ENCODE measurements at places on chromosomes 4 and X.

GRCh38 chr4:29309050-29309449, 1411.1 kb upstream of the PCDH7 start:
- no peaks in the 10 kb centered on the region for H3K4me1 ChIP-seq
- H3K4me3 ChIP-seq: no peak overlapping the region
- DNase-seq: no peak
- H3K36me3 ChIP-seq: no peaks in the 10 kb centered on the region
- H3K27ac ChIP-seq: no peak overlapping the region

DNA sequence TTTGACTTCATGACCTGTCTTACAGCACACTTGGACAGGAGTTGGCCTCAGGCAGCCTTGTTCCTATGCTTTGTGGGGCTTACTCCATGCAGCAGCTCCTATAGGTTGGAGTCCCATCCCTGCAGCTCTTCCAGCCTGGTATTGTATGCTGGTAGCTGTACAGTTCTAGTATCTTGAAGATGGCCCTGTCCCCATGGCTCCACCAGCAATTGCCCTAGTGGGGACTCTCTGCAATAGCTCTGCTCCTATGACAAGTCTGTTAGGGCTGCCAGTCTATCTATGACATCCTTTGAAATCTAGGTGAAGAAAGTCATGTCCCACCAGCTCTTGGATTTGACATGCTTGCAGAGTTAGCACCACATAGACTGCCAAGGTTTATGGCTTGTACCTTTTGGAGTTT, 252.6 kb downstream of the ANTXR2 start:
- H3K27ac ChIP-seq: no peak overlapping the region
- H3K4me1 ChIP-seq: no peaks in the 10 kb centered on the region
- no peaks in the 10 kb centered on the region for H3K36me3 ChIP-seq
- no peaks in the 10 kb centered on the region for H3K27me3 ChIP-seq

GRCh38 chr4:47391256-47391655, 72.2 kb downstream of the COMMD8 start:
- no peaks in the 10 kb centered on the region for H3K27me3 ChIP-seq
- DNase-seq: no peak
- H3K4me1 ChIP-seq: no peaks in the 10 kb centered on the region
- H3K27ac ChIP-seq: no peak overlapping the region

DNA sequence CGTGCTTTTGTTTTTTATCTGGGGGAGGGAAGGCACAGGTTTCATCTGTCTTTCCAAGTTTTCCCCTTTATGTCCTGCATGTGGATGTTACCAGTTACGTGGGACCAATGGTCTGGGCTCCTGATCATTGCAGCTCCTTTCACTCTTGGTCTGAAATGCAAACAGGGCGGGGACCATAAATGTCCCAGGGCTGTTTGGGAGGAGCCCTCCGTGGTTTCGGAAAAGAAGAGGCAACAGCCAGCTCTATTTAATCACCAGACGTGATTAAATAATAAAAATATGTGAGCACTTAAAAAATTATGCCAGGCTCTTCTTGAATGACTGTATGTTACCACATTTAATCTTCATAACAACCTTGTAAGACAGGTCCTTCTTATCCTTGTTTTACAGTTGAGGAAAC, 30.8 kb upstream of the C1GALT1C1 start:
- no peaks in the 10 kb centered on the region for H3K4me1 ChIP-seq
- no peak overlapping the region for H3K27ac ChIP-seq
- H3K27me3 ChIP-seq: no peaks in the 10 kb centered on the region
- H3K36me3 ChIP-seq: no peaks in the 10 kb centered on the region
- H3K4me3 ChIP-seq: no peak overlapping the region

DNA sequence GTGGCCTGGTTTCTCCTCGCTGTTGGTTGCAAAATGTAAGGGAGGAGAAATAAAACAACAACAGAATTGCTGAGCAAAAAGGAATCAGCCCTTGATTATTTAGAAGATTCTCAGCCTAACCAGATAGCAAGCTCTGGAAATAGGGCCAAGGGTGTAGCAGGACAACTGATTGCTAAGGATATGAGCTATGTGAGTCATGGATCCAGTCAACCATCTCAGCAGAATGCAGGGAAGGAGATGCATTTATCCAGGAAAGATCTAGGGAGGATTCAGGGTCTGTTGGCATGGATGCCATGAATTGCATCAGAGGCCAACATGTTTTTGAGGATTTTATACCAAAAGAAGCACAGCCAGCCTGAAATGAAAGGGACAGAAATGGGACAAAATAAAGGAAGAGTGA, 2.2 kb upstream of the XAGE3 start:
- H3K27me3 ChIP-seq: no peaks in the 10 kb centered on the region
- DNase-seq: no peak
- no peaks in the 10 kb centered on the region for H3K36me3 ChIP-seq
- no peaks in the 10 kb centered on the region for H3K4me1 ChIP-seq
- H3K4me3 ChIP-seq: no peak overlapping the region

DNA sequence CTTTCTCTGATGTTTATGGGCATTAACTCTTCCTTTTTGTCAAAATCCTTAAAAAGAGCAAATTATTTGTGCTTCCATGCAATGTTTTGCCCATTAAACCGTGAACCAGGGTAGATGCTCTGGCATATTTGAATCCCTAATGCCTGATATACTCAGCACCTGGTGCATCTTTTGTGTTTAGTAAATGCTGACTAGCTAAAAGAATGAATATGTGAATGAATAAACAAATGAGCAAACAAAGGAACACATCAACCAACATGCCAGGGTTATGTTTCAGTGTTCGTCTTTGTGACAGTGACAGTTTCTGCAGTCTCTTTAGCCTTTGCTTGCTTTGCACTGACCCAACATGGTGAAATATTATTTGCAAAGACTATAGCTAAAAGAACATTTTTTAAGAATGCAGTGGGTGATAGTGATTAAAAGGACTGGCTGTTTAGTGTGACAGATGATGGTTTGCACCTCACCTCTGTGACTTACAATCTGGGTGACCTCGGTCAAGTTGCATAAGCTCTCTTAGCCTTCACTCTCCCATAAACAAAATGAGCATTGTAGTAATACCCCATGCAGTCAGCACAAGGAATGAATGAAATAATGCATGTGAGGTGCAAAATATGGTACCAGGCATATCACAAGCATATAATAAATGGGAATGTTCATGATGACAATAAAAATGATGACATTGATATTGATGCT, 29.5 kb downstream of the SMPX start:
- H3K27me3 ChIP-seq: no peaks in the 10 kb centered on the region
- H3K27ac ChIP-seq: peak overlapping the region; percentile 55
- DNase-seq: no peak
- peaks cover 43% of the 10 kb centered on the region for H3K4me1 ChIP-seq
- no peak overlapping the region for H3K4me3 ChIP-seq

GRCh38 chrX:17174671-17175070, 200.3 kb upstream of the NHS start:
- DNase-seq: no peak
- H3K4me1 ChIP-seq: no peaks in the 10 kb centered on the region
- H3K27me3 ChIP-seq: no peaks in the 10 kb centered on the region
- H3K36me3 ChIP-seq: no peaks in the 10 kb centered on the region

GRCh38 chrX:7841084-7841805, 1.7 kb upstream of the VCX start:
- no peaks in the 10 kb centered on the region for H3K4me1 ChIP-seq
- no peaks in the 10 kb centered on the region for H3K27me3 ChIP-seq
- no peaks in the 10 kb centered on the region for H3K36me3 ChIP-seq

DNA sequence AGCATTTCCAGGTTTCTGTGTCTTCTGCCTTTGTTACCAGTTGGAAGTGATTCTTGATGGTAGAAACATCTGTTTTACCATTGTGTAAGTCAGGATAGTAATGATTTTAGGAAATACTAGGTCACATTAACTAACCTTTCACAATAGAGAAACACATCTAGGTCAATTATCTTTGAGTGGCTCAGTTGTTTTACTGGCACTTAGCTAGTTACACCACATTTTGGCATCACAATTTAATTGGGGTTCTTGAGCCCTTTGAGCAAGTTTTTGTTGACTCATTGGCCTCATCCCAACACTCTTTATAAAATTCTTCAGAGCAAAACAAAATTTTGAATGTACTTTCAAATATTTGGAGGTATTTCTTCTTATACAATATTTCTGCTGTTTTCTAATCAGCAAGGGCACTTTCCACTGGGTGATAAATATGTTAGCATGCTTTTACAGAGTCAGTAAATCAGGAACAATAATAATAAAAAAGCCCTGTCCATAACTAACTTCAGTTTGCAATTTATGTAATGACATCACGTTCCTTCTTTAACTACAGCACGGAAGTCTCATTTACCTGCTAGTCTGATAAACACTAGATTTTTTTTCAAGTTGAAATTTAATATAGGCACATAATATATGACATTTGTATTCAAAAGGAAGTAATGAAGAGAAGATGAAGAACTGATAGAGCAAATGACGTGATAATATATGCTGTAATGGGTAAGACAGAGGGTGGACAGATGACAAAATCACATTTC, 64.8 kb upstream of the GK2 start:
- no peaks in the 10 kb centered on the region for H3K27me3 ChIP-seq
- no peaks in the 10 kb centered on the region for H3K36me3 ChIP-seq
- H3K4me3 ChIP-seq: no peak overlapping the region
- no peaks in the 10 kb centered on the region for H3K4me1 ChIP-seq
- no peak overlapping the region for H3K27ac ChIP-seq

DNA sequence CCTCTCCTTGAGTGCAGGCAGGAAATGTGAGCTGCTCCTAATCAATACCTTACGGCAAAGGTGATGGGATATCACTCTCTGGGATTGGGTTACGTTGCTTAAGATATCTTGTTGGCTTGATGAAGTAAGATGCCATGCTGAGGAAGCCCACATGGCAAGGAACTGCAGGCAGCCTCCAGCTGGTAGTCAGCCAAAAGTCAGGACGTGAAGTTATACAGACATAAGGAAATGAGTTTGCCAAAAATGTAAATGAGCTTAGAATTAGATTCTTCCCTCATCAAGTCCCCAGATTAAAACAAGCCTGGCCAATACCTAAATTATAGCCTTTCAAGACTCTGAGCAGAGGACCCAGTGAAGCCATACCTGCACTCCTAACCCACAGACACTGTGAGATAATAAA, 155.0 kb downstream of the QDPR start:
- H3K4me1 ChIP-seq: no peaks in the 10 kb centered on the region
- no peaks in the 10 kb centered on the region for H3K36me3 ChIP-seq
- no peak for DNase-seq
- no peaks in the 10 kb centered on the region for H3K27me3 ChIP-seq

GRCh38 chrX:100830547-100830946, 10.4 kb downstream of the CSTF2 start:
- no peaks in the 10 kb centered on the region for H3K36me3 ChIP-seq
- H3K4me3 ChIP-seq: no peak overlapping the region
- H3K4me1 ChIP-seq: no peaks in the 10 kb centered on the region

DNA sequence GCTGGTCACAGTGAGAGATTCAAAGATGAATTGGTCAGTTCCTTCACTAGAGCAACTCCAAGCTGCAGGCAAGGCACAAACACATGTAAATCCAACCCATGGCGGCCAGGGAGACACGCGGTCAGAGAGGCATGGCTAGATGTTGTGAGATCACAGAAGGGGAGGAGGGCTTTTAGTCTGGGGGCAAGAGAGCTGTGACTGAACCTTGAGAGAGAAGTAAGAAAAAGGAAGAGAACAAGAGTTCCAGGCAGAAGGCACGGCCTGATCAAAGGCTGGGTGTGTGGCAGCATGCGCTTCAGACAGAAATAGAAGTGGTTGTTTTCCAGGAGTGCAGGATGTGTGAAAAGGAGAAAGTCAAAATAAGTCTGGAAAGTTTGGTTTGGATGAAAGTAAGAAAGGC, 15.9 kb downstream of the CCDC149 start:
- no peak overlapping the region for H3K27ac ChIP-seq
- no peaks in the 10 kb centered on the region for H3K36me3 ChIP-seq
- H3K4me3 ChIP-seq: no peak overlapping the region
- no peak for DNase-seq
- H3K27me3 ChIP-seq: no peaks in the 10 kb centered on the region

DNA sequence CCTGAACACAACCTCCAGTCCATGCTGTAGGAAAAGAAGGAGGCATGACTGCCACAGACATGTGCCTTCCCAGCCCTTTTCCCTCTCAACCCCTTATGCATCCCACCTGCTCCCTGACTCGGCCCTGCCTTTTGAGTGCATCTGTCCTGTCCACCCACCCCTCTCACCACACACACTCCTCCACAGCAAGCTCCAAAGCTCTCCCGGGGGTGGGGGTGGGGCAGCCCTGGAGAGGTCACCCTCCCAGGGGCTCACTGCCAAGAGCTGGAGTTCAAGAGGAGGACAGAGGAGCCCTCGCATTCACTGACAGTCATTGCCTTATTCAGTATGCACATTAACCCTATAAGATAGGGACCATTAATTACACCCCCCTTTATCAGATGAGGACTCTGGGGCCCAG, 46.6 kb upstream of the MAMLD1 start:
- no peaks in the 10 kb centered on the region for H3K27me3 ChIP-seq
- H3K4me3 ChIP-seq: no peak overlapping the region
- H3K4me1 ChIP-seq: no peaks in the 10 kb centered on the region

- H3K4me1 ChIP-seq: no peaks in the 10 kb centered on the region
- no peaks in the 10 kb centered on the region for H3K27me3 ChIP-seq
- no peaks in the 10 kb centered on the region for H3K36me3 ChIP-seq
- no peak overlapping the region for H3K27ac ChIP-seq
Observed at GRCh38 chr4:126446917-126447316, 1132.2 kb downstream of the FAT4 start.

DNA sequence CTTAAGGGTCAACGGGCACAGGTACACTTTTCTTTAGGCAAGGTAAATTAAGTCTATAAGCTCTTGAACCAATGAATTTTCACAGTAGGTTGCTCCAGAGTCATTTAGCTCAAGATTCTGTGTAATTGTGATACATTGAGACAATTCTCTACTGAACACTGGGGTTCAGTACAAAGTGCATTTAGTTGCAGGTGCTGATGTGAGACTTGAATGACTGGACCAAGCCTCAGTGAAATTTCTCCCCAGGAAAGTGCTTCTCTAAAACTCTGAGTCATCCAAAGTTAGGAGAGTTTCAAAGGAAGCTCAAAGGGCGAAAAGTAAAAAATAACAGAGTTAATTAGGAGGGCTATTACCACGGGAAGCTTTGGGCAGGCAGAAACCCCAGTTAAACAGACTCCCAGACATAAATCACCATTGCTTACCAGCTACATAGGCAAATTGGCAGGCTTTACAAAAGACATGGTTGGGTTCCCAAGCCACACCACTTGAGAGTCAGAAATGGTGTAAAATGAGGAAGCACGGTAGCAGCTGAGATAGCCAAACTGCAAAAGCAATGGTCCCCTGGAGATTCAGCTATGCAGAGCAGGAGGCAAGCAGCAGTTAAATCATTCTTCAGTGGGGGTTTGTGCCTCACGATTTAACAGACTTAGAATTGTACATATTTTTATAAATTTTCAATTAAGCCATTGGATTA, 202.6 kb downstream of the PCDH19 start:
- no peaks in the 10 kb centered on the region for H3K36me3 ChIP-seq
- no peaks in the 10 kb centered on the region for H3K27me3 ChIP-seq
- no peak overlapping the region for H3K27ac ChIP-seq
- no peaks in the 10 kb centered on the region for H3K4me1 ChIP-seq

- H3K36me3 ChIP-seq: no peaks in the 10 kb centered on the region
- no peak overlapping the region for H3K4me3 ChIP-seq
- DNase-seq: no peak
Observed at GRCh38 chrX:101415180-101416145, 7.4 kb downstream of the HNRNPH2 start.

- DNase-seq: no peak
- no peak overlapping the region for H3K27ac ChIP-seq
- H3K27me3 ChIP-seq: no peaks in the 10 kb centered on the region
- no peaks in the 10 kb centered on the region for H3K4me1 ChIP-seq
Observed at GRCh38 chr4:55186123-55186522, 60.7 kb upstream of the KDR start.

GRCh38 chrX:28590396-28590795, 3.1 kb downstream of the IL1RAPL1 start:
- no peak for DNase-seq
- no peaks in the 10 kb centered on the region for H3K36me3 ChIP-seq
- H3K4me3 ChIP-seq: no peak overlapping the region
- H3K27me3 ChIP-seq: no peaks in the 10 kb centered on the region
